ENCODE measurements at places on chromosomes 4 and X. TPM values are rescaled to one million over a fixed set of nuclear protein-coding genes. Genes with fewer than 3 reads are reported as not detected.

MAMLD1 gene
- total RNA-seq, result 1.7 TPM

EFHC2 gene
- total RNA-seq, result 1.1 TPM

CYTL1 gene
- total RNA-seq, result 0.54 TPM

DNA sequence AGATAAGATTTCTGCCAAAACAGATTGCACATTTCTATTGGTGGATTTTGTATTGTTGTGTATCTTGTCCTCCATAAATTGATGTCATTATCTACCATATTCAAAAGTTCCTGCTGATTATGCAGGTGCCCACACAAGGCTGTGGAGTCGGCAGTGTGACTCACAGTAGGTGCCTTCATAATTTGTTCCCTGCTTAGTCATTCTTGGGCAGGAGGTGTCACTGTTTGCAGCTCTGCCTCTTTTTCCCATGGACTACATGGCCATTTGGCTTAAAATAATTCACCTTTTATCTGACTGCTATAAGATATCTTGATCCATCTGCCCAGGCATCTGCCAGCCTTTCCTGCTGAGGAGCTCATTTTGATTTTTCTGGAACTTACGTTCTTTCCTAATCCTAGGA lies 33.6 kb upstream of the ENPEP start:
- DNase-seq, result no peak

DNA sequence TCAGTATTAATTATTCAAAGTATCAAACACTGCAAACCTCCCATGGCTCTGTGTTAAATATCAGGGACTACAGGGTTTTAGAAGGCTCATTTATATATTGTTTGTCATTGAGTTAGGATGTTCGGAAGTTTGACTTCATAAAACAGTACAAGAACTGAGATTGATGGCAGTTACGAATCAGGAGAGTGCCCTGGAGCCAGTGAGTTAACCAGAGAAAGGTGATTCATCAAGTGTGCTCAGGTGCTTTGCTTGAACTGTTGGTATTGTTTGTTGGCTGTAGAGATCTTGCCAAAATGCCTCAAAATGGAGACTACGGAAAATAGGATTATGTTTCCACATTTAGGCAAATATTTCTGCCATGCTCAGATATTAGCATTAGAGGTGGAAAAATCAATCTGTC lies 7.5 kb upstream of the GPR101 start:
- no peak for DNase-seq

DNA sequence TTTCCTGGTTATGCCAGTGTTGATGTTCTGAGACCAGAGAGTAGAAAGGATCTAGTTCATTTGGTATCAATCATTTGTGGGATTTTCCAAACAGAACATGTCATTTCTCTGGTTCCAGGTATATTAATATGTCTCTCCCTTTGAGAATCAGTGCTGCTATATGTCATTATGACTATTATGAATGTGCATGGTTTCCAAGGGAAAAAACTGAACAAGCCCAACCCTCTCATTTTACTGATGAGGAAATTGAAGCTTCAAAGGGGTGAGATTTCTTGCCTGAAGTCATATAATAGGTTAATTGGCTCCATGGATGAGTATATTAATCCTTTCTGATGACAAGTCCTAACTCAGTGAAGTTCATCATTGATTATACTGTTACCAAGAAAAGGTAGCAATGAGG lies 31.9 kb downstream of the RUFY3 start:
- no peak for DNase-seq

GRCh38 chr4:115315182-115315581 lies 201.8 kb upstream of the NDST4 start:
- DNase-seq, result no peak

GRCh38 chr4:161642708-161643107 lies 521.1 kb downstream of the FSTL5 start:
- no peak for DNase-seq

GRCh38 chr4:95910749-95911148 lies 70.9 kb downstream of the PDHA2 start:
- no peak for DNase-seq

- DNase-seq, result no peak
Observed at GRCh38 chrX:136679531-136679930, 31.6 kb downstream of the CD40LG start.

- DNase-seq, result no peak
Observed at GRCh38 chrX:8404926-8405325, 59.7 kb upstream of the VCX3B start.

- DNase-seq, result no peak
Observed at GRCh38 chr4:30875658-30876269, 155.6 kb downstream of the PCDH7 start.

- DNase-seq, result no peak
Observed at GRCh38 chr4:96776920-96777527, 937.1 kb downstream of the PDHA2 start.

DNA sequence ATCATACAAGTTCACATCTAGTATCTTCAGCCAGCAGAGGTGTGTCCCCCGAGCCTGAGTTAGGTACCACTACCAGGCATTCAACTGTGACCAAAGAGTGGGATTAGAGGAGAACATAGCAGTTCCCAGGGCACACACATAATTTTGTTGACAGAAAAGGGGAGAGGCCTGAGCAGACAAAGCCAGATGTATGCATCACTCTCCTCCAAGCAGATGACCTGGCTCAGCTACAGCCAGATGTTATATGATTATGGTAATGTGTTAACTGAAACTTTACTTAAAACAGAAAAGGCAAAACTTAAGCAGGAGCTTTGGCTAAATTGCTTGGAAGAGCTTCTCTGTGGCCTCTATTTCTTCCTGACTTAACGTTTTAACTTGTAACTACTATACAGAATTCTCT lies 88.9 kb downstream of the CC2D2A start:
- no peak for DNase-seq

- no peak for DNase-seq
Observed at GRCh38 chr4:110982486-110982885, 359.6 kb upstream of the PITX2 start.

- no peak for DNase-seq
Observed at GRCh38 chrX:24241822-24242648, 71.8 kb downstream of the SUPT20HL2 start.

Data from CD4-positive, CD25-positive, alpha-beta regulatory T cell (primary cell).